Esophagus muscularis mucosa (tissue), 4 donors: ENCODE measurements at places on chromosomes 1 and 21. TPM values are rescaled to one million over a fixed set of nuclear protein-coding genes. Genes with fewer than 3 reads are reported as not detected.

Gene FABP3
- 38.6 TPM for total RNA-seq

Gene C1QA
- total RNA-seq, result 359 TPM

Gene RXRG
- 1.9 TPM for total RNA-seq

Gene FAM177B
- not detected for total RNA-seq

Gene NPL
- 6.6 TPM for total RNA-seq

Gene B3GALT5
- 0.98 TPM for total RNA-seq

Gene BMP8A
- 2.5 TPM for total RNA-seq

Gene OR10Z1
- total RNA-seq, result not detected

Gene CDCA8
- 0.26 TPM for total RNA-seq

Gene FCGR2B
- total RNA-seq, result 39.8 TPM

Gene SETSIP
- not detected for total RNA-seq

Gene TNFSF18
- total RNA-seq, result 0.42 TPM

Gene GGPS1
- total RNA-seq, result 25.7 TPM

Gene CENPL
- total RNA-seq, result 5.8 TPM

Gene THEM5
- not detected for total RNA-seq

Gene CIART
- 13.7 TPM for total RNA-seq

Gene LRRC38
- total RNA-seq, result not detected

Gene TINAGL1
- total RNA-seq, result 337 TPM

Gene ADAMTS5
- 14.5 TPM for total RNA-seq

Gene SLC16A4
- 8.6 TPM for total RNA-seq

Gene EDN2
- 0.40 TPM for total RNA-seq

Gene ALDH4A1
- 29.5 TPM for total RNA-seq
